T-helper 1 cell (primary cell): ENCODE measurements at places on chromosomes 5 and 9.

- DNase-seq, result no peak
Observed at GRCh38 chr5:131265311-131265803, 1.5 kb downstream of the CDC42SE2 start.

DNA sequence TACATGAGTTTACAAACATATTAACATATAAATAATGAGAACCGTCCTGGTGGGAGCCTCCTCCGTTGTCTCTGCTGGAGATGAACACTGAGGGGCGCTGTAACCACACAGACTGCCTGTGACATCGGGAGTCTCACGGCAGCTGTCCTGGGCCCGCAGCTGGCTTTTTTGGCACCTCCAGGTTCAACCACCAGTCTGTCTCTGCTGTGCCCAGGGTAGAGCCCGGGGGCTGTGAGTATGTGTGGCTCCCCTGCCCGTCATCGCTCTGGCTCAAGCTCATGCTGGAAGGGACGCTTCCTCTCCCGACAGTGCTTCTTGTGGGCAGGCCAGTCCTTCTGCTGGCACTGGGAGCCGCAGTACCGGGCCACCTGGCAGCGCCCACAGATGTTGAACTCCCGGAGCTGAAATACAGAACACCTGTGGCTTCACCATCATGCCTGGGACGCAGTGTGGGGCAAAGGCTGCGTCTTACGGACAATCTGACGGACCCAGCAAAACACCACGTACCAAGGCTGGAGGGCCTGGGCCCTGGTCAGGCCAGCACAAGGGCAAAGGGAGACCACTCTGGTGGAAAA is 3.6 kb upstream of the DPH7 start:
- DNase-seq, result no peak

GRCh38 chr5:170863646-170864045 is 1.8 kb downstream of the RANBP17 start:
- DNase-seq, result no peak

GRCh38 chr5:80083101-80083890 is 48.1 kb downstream of the THBS4 start:
- DNase-seq, result no peak

GRCh38 chr5:138664276-138664943 is 88.8 kb upstream of the CTNNA1 start:
- no peak for DNase-seq

GRCh38 chr9:31005086-31005665 is 1379.3 kb upstream of the ACO1 start:
- DNase-seq, result no peak

DNA sequence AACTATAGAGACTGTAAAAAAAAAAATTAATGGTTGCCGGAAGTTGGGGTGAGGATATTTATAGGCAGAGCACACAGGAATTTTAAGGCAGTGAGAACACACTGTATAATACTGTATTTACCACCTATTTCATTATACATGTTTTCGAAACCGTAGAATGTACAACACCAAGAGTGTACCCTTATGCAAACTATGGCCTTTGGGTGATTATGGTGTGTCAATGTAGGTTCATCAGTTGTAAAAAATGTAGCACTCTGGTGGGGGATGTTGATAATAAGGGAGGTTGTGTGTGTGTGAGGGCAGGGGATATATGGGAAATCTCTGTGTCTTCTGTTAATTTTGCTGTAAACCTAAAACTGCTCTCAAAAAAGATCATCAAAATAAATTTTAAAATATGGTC is 791.7 kb upstream of the CDH10 start:
- no peak for DNase-seq

DNA sequence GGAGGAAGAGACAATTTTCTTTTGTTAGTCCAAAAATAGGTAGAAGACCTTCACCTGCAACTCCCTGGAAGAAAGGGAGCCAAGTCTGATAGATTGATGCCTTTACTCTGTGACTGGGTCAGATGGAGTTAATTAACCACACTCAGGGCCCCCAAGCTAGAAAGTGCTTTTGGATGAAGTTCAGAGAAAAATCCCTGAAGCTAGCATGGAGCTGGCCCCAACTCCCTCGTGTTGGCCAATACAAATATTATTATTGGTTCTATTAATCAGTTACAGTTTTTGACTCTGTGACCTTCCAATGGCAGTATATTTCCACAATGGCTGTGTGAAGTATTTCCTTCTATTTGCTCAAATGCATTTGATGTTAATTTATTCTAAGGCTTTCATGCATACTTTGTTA is 1753.5 kb downstream of the EFNA5 start:
- no peak for DNase-seq
